ENCODE measurements at places on chromosomes 12 and 14.

GRCh38 chr12:54421879-54422250 is 2.8 kb upstream of the ITGA5 start:
- no peak for DNase-seq

DNA sequence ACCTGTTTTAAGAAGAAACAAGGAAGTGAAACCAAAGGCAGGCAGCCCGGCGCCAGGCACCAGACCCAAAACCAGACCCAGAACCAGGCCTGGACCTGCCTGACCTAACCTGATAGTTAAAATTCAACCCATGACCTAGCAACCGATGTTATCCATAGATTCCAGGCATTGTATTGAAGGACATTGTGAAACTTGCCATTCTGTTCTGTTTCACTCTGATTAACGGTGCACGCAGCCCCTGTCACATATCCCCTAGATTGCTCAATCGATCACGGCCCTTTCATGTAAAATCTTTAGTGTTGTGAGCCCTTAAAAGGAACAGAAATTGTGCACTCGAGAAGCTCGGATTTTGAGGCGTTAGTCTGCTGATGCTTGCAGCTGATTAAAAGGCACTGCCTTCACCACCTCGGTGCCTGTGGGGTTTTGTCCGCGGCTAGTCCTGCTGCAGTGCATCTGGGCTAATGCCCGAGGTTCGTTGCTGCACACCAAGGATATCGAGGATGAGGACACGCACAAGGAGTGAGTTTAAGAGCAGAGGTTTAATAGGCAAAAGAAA is 262.5 kb upstream of the TMEM132C start:
- no peak for DNase-seq

DNA sequence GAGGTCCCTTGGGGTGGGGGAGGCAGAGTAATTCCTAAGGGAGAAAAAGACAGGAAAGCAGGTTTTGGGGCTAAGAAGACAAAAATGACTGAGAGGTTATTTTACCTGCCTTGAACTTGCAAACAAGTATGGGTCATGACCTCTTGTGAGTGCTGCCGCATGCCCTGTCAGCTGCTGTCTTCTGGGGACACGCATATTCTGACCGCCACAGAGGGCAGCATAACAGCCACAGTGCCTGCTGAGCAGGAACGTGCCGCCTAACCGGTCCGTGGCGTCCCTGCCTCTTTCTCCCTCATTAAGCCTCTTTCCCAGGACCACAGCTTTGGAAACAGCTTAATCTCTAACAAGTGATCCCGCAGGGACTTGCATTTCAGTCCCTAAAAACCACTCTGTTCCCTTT is 51.3 kb upstream of the KCNA1 start:
- DNase-seq: no peak

DNA sequence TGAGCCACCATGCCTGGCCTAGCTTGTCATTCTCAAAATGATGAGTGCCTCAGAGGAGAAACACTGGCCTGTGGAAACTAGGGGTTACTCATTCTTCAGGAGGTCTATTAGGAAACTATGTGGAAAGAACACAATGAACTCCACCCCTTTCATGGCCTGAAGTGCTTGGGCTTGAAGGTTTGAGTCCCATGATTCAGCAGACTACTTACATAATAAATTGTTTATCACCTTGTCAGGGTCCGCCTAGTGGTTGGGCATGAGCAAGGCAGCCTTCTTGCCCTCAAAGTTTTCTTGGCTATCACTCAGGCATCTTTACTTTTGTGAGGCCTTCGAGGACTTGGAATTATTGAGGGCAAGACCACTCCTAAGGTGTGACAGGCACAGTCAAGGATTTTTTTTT is 251.2 kb downstream of the ACSS3 start:
- DNase-seq: no peak

DNA sequence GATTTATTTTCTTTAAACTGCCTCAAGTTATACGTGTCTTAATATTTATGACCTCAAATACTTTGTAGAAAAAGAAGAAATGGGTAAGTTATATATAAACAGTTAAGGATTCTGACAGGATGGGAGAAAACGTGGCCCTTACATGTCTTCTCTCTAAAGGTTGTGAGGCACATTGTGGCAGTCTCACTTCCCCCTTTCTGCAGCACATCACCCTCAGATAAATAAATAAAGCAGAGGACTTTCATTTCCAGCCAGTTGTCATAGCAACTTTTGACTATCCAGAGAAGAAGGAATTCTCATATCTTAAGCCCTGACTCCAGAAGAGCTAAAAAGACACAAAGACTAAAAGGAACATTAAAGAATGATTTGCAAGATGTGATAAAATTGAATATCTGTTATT is 28.8 kb upstream of the CEP83 start:
- DNase-seq: no peak

- DNase-seq: no peak
These were observed 26.8 kb upstream of the KCNK13 start for GRCh38 chr14:90034835-90035525.

GRCh38 chr12:91767237-91767636 is 378.4 kb downstream of the BTG1 start:
- no peak for DNase-seq

DNA sequence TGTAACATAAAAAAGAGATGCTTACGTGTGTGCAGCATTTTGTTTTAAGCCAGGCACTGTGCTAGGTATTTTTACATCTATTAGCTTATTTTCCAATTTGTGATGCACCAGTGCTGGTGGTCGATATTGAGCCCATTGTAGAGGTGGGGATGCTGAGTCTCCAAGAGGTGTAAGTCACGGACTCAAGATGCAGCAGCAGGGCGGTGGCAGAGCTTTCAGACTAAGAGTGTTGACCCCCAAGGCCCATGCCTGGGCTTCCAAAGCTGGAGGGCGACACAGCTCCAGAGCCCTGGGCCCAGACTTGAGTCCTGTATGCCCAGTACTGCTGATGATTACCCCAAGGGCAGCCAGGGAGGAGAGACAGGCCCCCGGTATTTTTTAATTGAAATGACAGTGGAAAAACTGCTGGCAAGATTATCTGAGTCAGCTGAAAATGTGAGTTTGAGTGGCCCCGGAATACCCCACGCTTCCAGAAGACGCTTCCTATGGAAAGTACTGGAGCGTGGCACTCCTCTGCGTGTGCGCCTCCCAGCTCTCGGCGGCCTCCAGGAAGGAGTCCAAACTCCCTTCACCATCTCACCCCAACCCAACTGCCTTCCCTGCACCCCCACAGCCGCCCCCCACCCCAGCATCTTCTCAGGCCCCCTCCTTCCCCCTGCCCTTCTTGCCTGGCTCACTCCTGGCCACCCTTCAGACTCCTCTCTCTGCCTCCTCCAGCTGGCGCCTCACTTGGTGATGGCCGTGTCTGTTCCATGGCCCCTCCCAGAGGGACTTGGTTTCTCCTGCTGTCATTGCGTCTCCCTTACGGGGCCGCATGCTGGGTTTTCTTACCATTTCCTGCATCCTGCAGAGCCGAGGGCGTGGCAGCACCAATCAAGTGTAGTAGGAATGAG is 40.7 kb downstream of the ELK3 start:
- DNase-seq: no peak

DNA sequence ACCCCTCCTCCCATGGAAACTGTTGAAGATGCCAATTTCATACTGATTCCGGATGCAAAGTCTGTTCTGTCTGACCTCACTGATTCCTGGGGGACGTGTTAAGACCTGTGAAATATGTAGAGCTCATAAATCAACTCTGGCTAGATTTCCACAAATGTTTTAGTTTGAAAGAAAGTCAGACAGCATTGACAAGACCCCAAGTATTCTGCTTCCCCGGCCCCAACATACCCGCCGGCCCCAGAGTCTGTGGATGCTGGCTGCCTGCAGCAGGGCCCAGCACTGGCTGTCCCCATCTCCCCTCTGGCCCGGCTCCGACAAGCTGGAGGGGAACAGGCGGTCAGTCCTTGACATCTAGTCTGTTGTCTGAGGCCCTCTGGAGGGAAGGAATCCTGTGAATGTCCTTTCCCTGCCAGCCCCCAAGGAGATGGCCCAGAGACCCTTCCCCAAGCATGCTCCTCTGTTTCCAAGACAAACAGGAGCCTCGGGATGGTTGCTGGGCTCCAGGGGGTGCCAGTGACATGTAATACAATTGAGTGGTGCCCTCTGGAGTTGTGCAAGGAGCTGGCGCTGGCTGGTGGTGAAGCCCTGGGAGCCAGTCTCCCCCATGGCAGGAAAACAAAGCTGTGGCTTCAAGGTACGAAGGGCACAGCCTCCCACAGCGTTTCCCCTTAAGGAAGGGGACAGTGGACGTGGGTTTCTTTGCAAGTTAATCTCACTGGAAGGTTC is 22.3 kb downstream of the FBLN5 start:
- DNase-seq: no peak

DNA sequence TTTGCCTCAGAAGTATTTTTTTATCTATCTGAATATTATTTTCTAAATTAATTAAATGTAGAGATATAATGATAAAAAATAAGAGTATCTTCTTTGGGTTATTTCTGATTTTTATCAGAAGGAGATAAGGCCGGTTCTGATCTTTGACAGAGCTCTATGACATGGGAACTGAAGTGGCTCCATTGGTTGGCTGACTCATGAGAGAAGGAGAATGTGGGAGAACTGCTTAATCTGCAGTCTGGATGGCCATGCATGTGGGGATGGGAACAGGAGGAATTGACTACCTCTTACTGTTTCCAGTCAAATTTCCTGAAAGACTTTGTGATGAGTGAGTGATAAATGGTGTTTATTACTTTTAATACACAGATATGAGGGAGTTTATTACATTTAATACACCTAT is 155.8 kb upstream of the ATP2B1 start:
- DNase-seq: no peak

GRCh38 chr12:52591521-52591920 is 9.7 kb downstream of the KRT72 start:
- DNase-seq: no peak

- DNase-seq: no peak
These were observed 291.7 kb upstream of the FAR2 start for GRCh38 chr12:28857369-28857768.

DNA sequence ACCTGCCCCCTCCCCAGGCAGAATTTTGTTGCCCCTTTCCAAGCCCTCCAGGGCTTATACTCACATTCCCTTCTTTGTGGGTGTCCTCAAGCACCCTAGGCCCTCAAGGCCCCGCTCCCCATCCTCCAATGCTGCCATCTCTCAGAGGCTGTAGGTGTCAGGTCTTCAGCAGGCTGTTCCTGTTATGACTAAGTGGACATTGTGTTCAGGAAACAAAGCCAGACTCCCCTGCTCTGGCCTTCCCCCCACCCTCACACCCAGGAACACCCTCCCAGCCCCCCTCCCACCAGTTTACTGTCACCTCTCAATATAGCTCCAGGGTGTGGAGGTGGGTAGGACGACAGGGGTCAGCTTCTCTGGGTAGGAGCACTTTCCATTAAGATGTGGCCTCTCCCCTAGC is 1.4 kb upstream of the MYH6 start:
- DNase-seq: no peak

- no peak for DNase-seq
These were observed 83.6 kb upstream of the LHX5 start for GRCh38 chr12:113555226-113555625.

DNA sequence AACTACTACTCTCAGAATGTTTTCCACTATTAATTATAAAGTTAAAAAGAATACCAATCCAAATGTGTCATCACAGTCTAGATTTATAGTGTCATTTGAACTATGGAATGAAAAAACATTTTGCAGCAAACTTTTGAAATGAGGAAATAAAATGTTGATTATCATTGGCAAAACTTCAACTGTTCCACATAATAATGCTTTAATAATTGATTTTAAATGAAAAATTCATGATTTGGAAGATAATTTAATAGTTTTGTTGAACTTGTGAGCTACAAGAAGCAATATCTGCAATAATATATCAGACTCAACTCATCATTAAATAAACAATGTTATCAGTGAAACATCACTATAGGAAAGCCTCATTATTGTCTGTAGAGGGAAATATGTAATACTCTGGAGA is 48.2 kb upstream of the DCN start:
- no peak for DNase-seq

GRCh38 chr14:101501858-101502615 is 59.3 kb upstream of the DIO3 start:
- DNase-seq: no peak

DNA sequence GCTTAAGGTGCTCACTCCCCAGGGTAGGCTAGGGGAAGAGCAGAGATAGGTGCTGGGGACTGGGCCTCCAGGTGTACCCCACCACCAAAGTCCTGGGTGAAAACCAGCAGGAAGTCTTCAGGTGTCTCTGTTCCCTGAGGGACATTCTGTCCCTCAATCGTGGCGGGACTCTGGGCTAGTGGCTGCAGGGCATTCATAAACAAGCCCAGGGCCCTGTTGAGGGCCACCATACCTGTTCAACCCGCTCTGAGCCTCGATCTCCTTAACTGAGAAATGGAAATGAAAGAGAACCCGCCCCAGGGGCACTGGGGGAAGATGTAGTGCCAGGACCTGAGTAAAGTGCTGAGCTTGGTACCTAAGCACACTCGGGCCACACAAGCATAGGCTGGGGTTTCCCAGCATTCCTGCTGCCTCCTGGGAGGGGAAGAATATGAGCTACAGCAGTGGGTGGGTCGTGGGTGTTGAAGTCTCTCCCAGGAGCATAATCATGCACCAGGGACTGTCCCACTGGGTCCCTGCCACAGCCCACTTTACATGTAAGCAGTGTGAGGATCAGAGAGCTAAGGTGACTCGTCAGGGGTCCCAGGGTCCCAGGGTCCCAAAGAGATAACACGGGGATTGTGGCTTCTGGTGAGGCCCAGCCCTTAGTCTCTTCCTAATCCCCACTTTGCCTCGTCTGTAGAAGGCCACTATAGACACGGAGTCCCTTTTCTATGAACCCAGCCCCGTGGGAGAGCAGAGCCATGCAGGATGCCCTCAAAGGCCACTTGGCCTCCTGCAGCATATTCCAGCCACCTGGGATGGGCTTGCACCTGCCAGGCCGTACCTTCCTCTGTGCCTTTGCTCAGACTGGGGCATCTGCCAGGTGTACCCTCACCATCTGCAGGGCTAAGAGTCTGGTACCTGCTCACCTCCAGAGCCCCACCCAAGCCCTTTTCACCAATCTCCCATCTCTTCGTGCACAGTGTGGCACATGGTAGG is 14.4 kb downstream of the FAM222A start:
- no peak for DNase-seq

DNA sequence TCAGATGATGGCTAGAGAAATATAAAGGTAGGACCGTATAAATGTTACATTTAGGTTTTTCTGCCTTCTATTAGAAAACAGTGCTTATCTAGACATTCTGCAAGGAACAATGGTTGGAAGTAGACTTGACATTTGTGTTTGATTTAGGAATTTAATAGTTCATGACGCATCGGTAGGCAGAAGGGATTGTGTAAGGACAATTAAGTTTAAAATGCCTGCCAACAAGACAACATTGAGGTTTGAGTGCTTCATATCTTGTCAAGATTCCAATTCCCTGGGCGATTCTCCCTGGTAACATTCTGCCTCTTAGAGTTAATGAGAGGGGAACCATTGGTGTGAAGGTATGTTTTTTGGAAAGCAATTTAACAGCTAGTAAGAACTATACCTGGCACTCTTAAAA is 186.8 kb upstream of the RBM19 start:
- no peak for DNase-seq

DNA sequence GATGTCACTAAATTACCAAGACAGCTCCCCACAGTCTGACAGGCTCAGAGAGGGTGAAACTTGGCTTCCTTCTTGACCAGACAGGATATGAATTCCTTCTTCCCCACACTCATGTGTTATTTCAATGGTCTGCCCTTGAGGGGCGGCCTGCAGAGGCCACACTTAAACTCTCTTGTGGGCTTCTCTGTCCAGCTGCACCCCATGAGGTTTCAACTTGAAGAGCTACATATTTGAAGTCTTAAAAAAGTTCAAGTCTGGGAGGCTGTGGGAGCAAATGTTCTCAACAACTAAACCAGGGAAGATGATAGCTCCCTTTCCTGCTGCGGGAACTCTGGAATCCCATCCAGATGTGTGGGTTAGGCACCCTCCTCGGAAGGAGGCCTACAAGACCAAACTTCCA is 98.3 kb downstream of the TTC7B start:
- DNase-seq: no peak
